ENCODE measurements at places on chromosomes 4 and X.

- peak; percentile 59 for DNase-seq
Observed at GRCh38 chrX:131985526-131986049, 37.5 kb upstream of the STK26 start.

- no peak for DNase-seq
Observed at GRCh38 chr4:8141935-8142334, 16.7 kb downstream of the ABLIM2 start.

GRCh38 chr4:133320576-133321170, 171.6 kb downstream of the PCDH10 start:
- DNase-seq = peak; percentile 36

DNA sequence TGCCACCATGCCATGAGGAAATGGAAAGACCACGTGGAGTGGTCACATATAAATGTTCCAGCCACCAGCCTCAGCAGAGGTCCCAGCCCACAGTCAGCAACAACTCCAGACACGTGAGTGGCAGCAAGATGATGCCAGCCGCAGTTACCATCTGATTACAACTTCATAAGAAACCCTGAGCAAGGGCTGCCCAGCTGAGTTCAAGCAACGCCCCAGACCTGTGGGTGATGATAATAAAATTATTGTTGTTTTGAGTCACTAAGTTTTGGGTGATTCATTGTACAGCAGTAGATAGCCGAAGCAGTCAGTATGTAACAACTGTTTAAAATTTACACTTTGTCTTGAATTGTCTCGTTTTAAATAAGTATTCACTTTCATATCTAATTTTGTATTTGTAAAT, 5.8 kb upstream of the CCNG2 start:
- no peak for DNase-seq

- DNase-seq = no peak
Observed at GRCh38 chr4:11702886-11703557, 274.3 kb upstream of the HS3ST1 start.

- peak; percentile 61 for DNase-seq
Observed at GRCh38 chr4:46931981-46932380, 22.9 kb upstream of the COX7B2 start.

- no peak for DNase-seq
Observed at GRCh38 chr4:88341227-88342192, 37.1 kb upstream of the HERC6 start.

GRCh38 chr4:157992038-157992705, 180.7 kb downstream of the GASK1B start:
- peak; percentile 62 for DNase-seq

DNA sequence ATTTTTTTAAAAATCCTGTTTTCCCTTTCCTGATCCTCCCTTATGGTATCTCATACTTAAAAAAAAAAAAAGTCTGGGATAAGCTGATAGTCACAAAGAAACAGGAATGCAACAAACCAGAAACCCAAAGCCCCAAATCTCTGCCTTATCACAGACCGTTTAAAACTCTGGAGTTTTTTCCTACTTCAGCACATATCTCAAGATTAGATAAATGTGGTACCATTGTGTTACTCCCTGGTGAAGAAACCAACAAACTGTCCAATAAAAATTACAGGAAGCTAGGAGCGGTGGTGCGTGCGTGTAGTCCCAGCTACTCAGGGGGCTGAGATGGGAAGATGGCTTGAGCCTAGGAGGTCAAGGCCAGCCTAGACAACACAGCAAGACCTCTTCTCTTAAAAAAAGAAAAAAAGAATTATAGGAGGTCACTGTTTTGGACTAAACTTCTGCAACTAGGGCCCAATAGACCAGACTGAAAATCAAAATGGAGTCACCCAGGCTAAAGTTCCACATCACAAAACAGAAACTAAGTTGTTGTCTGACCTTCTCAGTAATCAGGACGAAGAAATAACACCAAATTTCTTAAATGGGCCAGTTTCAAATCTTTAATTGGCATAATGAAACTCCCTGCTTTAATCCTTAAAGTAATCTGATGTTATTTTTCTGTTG, 51.9 kb downstream of the RBM47 start:
- DNase-seq = no peak

DNA sequence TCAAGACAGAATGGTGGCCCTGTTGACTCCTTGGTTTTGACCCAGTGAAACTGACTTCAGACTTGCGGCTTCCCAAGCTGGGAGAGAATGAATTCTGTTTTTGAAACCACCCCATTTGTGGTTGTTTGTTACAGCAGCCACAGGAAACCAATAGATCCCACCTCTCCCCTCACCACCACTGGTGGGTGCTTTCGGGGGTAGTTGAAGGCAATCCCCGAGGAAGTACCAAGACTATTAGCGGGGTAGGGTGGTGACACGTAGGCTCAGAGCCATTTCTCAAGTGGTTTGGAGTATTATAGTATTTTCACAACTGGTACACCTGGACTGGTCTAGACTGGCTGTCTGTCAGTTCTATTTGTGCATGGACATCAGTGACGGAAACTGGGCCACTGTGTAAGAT, 189.1 kb upstream of the RBPJ start:
- no peak for DNase-seq

DNA sequence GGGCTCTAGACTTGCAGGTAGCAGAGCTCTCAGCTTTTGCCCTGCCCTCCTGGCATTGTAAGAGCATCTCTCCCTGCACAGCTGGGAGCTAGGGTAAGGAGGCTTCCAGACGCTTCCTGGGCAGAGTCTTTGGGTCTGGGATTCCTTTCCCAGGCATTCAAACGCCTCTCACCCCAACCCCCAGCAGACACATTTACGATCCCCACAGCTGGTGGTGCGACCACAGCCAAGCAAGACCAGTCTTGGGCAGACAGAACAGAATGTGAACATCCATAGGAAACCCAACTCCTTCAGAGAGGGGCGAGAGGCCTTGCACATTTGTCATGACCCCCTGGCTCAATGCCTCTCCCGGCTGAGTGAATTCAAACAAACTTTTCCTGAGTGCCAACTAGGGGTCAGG, 38.1 kb upstream of the CD99L2 start:
- DNase-seq = no peak

DNA sequence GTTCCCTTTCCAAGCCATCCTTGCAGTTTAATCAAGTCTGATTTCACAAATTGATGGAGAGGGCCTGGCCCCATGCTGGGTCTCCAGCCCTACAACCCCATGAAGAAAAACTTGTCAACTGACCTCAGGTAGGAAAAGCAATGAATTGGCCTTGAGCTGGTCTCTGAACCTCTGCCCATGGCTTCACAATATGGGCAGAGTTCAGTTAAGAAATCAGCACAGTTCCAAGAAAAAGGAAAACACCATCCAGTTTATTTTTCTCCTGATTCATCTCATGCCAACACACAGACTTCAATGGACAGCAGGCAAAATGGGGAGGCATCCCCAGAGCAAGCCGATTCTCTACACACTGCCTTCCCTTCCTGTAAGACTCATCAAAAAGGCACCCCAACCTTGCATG, 3.3 kb downstream of the RIPPLY1 start:
- DNase-seq = no peak

- DNase-seq = no peak
Observed at GRCh38 chr4:90112715-90113114, 14.5 kb upstream of the CCSER1 start.

Data from NB4 (cell line).